ENCODE measurements at places on chromosomes 4 and X.

DNA sequence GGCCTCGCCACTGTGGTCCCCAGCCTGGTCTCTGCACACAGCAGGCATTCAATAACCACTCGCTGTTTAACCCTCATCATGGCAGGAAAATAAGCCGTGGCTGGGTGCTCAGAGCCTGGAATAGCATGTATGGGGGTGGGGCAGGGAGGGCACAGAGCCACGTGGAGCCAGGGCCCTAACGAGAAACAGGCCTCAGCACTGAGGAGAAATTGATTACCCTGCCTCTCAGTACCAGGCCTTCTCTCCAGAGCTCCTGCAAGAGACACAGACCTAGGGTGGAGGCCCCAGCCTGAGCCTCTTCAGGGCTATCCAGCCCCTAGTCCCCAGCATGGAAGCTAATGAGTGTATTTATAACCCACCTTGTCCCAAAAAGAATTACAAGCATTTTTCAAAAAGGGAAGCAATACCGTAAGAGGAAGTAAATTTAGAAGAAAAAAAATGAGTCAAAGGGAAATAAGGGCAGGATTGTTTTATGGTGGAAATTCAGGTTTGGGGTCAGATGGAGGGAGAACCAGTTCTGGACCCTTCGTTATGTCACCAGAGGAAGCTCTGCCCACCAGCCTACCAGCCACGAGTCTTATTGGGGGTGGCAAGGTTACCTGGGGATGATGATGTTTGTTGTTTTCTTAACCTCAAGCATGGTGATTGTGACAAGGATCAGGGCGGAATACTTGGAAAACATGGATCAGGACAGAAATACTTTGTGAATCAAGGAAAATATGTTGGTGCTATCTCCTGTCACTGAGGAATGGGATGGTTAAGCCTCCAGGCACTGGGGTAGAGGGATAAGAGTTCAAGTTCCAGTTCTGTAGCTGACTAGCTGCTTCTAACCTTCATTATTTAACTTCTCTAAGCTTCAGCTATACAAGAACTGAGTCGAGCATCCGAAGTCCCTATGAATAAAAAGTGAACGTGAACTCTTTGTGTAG, 101.9 kb upstream of the RBPJ start:
- no peak for DNase-seq

DNA sequence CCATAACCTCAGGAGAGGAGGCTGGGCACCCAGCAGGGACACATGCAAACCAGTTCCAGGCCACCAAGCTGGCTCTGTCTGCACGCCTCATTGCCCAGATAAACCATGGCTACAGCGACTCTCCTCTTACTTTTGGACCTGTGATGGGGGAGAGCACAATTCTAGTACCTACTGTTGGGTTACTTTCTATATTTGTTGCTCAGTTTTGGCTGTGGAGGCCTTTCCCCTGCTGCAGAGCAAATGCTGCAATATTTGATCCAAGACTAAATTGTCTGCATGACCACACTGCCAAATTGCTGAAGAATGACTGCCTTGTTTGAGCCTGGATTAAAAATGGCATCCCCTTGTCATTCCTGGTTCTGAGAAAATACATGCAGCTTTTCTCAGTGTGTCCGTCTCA, 253.5 kb downstream of the ARHGAP10 start:
- no peak for DNase-seq

- DNase-seq: no peak
Observed at GRCh38 chr4:102500352-102500695, 835 bp upstream of the NFKB1 start.

GRCh38 chrX:38080808-38081207, 74.5 kb downstream of the SYTL5 start:
- no peak for DNase-seq

- no peak for DNase-seq
Observed at GRCh38 chr4:108172231-108172752, 3.6 kb upstream of the LEF1 start.

GRCh38 chr4:169024762-169025161, 14.7 kb upstream of the CBR4 start:
- DNase-seq: no peak

DNA sequence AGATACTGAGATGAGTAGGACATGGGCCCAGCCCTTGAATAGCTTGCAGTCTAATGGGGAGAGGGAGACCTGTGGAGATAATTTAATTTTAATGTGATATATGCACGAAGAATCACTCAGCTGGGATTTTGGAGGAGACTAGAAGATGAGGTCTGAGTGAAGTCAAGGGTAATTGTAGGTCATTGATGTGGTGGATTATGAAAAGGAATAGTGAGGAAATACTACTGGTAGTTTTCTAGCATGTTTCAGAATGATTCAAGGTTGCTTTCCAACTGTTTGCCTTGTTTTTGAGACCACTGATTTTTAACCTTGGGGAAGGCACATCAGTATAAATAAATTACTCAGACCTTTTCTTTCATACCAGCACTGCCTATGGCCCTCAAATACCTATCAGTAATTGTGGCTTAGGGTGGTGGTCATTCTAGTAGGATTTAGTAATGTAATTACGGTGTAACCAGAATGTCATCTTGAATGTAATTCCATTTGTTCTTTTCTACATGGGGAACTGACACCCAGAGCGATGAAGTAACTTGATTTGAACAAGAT, 25.6 kb downstream of the PTTG2 start:
- no peak for DNase-seq

DNA sequence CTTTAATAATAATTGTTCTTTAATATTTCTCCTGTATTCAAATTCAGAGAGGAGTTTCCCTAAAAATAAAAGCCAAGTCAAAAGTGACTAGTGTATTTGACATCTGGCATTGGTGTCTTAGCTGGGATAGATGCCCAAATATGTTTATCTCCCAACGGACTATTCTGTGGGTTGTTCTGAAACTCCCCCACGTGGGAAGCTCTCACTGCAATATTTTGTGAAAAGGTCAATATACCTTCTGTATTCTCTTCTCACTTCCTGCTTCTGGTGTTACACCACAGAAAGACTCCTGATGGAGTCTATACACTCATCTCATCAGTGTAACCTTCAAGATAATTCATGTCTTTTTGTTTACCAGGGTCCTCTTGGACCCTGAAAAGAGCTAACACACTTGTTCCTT, 2052.8 kb upstream of the TENM3 start:
- DNase-seq: no peak

- no peak for DNase-seq
Observed at GRCh38 chr4:150367326-150367725, 214.6 kb upstream of the MAB21L2 start.

DNA sequence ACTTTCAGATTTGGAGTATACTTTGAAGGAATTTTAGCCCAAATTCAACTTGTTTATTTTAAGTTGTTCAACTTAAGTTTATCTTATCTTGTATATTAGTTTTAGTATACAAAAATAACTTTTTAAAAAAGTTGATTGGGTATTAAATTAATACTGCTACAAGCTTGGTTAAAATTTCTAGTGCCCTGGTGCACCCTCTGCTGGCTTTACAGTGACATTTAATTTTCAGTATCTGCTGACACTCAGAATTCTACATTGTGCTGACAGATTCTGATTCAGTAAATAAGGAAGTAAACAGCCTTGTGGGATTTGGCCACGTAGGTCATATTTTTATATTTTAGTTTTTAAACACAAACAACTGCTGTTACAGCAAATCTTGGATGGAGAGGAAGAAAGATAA, 2.9 kb downstream of the EDA start:
- DNase-seq: no peak

- no peak for DNase-seq
Observed at GRCh38 chr4:4727536-4727935, 131.9 kb upstream of the MSX1 start.

DNA sequence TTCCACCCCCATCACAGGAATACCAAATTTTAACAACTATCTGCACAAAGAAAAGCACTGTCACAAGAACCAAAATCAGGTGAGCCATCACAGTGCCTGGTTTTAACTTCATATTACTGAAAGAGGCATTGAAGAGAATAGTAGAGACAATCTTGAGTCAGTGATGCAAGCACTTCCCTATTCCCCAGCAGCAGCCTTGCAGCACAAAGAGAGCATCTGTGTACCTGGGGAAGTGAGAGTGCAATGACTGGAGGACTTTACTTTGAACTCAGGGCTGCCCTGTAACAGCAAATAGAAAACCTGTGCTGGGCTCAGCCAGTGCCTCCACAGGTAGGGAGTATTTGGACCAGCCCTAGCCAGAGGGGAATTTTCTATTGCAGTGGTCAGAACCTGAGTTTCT, 361.8 kb downstream of the TEX13C start:
- DNase-seq: no peak

- DNase-seq: no peak
Observed at GRCh38 chrX:41035582-41035981, 49.7 kb upstream of the USP9X start.

GRCh38 chr4:75056277-75056676, 123.4 kb downstream of the PARM1 start:
- DNase-seq: no peak

DNA sequence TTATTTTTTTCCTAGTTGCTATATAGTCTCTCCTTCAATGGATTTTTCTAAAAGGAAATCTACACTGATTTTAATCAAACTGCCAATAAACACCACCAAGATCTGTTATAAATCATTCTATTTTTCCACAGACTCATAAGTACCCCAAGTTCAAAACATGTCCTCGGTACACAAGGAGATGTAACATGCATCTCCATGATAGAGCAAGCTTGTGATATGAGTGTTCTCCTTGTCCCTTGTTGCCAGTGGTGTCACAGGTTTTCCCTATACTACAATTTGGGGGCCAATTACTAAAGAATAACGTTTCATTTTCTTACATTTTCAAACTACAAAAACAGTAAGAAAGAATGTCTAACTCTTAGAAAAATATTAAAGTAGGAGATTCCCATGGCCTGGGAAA, 491 bp downstream of the ARHGEF6 start:
- DNase-seq: no peak

DNA sequence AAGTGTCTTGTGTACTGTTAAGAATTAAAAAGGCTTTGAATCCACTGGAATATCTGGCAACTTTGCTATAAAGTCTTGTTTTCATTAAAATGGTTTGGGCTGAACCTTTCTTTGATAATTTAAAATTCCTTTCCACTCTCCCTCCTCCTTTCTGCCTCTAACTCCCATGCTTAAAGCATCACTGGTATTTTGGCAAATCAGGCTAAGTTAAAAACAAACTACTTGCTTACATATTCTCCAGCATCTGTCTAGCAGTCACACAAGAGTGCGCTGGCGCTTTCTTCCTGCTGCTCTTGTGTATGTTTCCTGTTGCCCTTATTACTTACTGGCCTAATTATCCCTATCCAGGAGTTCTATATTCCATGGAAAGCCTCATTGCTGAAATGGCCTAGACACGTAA, 136.6 kb downstream of the VEGFC start:
- no peak for DNase-seq

DNA sequence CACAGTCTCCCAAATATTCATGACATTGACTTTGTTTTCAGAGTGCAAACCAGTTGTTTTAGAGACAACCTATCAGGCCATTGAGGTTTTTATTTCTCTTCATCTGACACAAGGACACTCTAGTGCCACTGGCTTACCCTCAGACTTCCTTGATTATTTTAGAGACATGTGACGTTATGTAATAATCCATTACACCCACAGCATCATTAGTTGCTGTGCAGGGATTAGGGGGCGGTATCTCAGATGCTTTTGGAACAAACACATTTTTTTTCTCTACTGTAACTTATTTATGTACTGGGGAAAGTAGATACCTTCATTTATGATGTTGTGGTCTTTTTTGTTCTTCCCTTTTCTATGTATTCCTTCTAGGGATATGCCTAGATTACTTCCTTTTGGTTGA, 2293.1 kb downstream of the PCDH7 start:
- no peak for DNase-seq

DNA sequence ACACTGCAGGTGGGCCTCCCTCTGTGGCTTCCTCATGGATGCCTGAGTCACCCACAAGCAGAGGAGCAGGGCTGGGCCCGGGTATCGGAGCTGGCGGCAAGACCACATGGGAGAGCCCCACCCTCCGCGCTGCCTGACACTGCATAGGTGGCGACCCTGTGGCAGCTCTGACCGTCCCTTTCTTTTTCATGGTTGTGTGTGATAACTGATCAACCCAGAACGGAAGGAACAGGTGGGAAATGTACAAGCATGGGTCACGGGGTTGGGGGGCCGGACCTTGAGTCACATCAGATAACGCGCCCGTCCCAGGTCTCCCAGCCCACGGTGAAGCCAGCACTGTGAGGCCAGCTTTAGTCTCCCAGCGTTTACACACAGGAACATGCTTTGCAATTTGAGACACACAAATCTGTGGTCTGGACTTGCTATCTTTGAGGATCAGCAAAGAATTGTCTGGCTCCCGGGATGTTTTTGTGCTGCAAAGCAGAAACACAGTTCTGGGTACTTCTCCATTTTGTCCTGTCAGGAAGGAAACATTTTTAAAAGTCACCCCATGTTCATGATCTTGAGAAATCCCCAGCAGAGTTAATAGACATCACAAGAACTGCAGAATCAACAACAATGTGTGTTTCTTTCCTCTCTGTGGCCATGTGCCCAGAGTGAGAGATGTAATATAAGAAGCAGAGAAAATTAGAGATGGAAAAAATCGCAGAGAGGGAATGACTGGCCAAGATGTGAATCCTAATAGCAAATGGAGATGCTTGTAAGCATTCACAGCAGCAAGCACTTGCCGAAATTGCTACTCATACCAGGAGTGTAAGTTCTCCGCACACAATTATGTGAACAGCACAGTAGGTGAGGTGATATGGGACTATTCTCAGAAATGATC, 70.1 kb upstream of the CBR4 start:
- no peak for DNase-seq

- DNase-seq: no peak
Observed at GRCh38 chr4:161581262-161582230, 582.3 kb downstream of the FSTL5 start.

DNA sequence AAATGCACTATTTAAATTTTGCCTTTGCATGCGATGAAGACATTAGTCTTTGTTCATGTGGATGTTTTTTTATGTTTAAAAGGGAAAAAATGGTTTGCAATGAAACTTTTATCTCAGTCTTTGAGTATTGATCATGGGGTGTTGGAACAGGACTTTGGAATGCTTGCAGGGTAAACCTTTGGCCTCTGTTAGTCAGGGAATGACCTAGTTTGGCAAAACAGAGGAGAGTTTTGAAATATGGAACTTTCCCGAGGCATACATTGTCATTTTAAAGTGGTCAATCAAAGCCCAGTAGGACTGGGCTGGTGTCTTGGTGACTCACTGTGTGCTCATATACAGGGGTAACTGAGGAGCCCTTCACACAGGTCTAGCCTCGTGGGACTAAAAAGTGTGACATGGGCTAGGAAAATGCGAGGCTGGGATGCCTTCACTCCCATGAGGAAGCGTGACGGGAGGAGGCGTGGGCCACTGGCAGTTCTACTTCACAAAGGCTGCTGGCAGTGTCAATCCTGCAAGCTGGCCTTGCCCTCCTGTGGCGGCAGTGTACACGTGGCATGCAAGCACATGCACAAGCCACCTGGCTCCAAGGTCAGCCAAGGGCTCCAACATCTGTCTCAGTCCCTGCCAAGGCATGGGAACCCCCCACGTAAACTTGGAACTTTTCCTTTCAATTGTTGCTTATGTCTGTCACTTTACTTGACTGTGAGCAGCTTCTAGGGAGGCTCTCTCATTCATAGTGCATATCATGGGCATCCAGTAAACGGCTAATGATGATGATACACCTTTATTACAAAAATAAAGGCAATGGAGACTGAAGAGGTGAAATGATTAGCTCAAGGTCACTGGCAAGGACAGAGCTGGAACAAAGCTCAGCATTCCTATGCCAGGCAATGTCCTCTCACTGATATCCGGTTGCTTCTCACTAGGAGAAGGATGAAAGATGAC, 5.2 kb upstream of the F11 start:
- no peak for DNase-seq

- DNase-seq: no peak
Observed at GRCh38 chrX:136220540-136220939, 30.7 kb downstream of the MAP7D3 start.

- no peak for DNase-seq
Observed at GRCh38 chr4:76758290-76758882, 139.6 kb downstream of the SOWAHB start.
